ENCODE measurements at places on chromosomes 2 and 18.
A peak's percentile ranks its signal among the peaks of the same experiment; 100 is the strongest.

GRCh38 chr2:119253760-119254600, 30.3 kb downstream of the STEAP3 start:
- DNase-seq = no peak

GRCh38 chr2:59167514-59167913, 926.4 kb upstream of the FANCL start:
- no peak for DNase-seq

GRCh38 chr18:10776493-10776892, 250.7 kb downstream of the NAPG start:
- no peak for DNase-seq

DNA sequence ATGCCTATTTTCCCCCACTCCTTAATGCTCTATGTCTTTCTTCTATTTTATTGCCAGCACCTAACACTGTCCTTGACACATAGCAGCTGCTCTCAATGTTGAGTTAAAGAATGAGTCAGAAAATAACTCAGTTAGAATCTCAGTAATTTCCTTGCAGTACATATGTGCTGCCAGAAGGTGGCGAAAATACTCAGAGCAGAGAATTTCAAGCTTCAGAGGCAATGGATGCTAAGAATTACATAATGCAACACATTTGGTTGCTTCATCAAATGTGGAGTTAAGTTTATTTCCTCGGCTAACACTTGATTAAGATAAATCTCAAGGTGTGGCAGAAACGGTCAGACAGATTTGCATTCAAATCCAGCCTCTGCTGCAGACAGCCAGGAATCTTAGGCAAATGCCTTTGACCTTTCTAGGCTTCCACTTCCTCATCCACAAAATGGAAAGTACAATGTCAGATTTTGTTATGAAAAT, 105.6 kb downstream of the VSNL1 start:
- DNase-seq = peak; percentile 26

- no peak for DNase-seq
These were observed 59.3 kb upstream of the STPG4 start for GRCh38 chr2:47214385-47214784.
